T-helper 17 cell (primary cell): ENCODE measurements at places on chromosomes 16 and 17. TPM values are rescaled to one million over a fixed set of nuclear protein-coding genes. Genes with fewer than 3 reads are reported as not detected.

GRCh38 chr16:3971706-3972105 is 91.2 kb upstream of the CREBBP start:
- peaks cover 3% of the 10 kb centered on the region for H3K4me1 ChIP-seq
- no peaks in the 10 kb centered on the region for H3K27me3 ChIP-seq
- no peak overlapping the region for H3K4me3 ChIP-seq
- no peak for DNase-seq
- H3K36me3 ChIP-seq, result no peaks in the 10 kb centered on the region
- H3K27ac ChIP-seq, result peak overlapping the region; percentile 74

GRCh38 chr17:1555651-1556471 is 6.7 kb downstream of the PITPNA start:
- no peaks in the 10 kb centered on the region for H3K27me3 ChIP-seq
- DNase-seq, result no peak
- no peak overlapping the region for H3K4me3 ChIP-seq
- H3K36me3 ChIP-seq, result peaks cover under 1% of the 10 kb centered on the region
- H3K4me1 ChIP-seq, result peaks cover 18% of the 10 kb centered on the region
- peak overlapping the region; percentile 37 for H3K27ac ChIP-seq

GRCh38 chr16:53123747-53124146 is 69.0 kb downstream of the CHD9 start:
- H3K27me3 ChIP-seq, result no peaks in the 10 kb centered on the region
- no peak for DNase-seq

DNA sequence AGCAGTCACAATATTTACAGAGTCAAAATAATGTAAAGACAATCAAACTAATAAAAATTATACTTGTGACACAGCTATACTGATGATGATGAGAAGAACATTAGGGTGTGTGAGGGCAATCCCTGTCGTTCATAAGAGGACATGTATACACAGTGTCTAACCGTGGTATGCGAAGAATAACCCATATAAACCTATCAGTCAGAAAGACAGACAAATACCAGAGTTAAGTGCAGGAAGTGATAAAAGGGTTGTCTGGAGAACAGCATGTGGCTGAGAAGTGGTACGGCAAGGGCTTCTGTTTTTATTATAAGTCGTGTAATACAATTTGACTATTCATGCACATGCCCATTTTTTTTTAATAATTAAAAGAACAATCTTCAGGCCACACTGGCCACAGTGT is 46.7 kb downstream of the LMF1 start:
- no peak overlapping the region for H3K27ac ChIP-seq
- no peak for DNase-seq
- H3K36me3 ChIP-seq, result no peaks in the 10 kb centered on the region
- peaks cover 10% of the 10 kb centered on the region for H3K4me1 ChIP-seq
- no peak overlapping the region for H3K4me3 ChIP-seq
- H3K27me3 ChIP-seq, result no peaks in the 10 kb centered on the region

Gene DPEP1
- not detected for total RNA-seq

- no peaks in the 10 kb centered on the region for H3K27me3 ChIP-seq
- H3K27ac ChIP-seq, result peak overlapping the region; percentile 29
- H3K4me1 ChIP-seq, result peaks cover 2% of the 10 kb centered on the region
These were observed 7.5 kb downstream of the STX1B start for GRCh38 chr16:31002862-31003341.

Gene JMJD6
- 137 TPM for total RNA-seq

Gene DBNDD1
- 0.47 TPM for total RNA-seq

Gene ATAD5
- 2.7 TPM for total RNA-seq

GRCh38 chr16:3780570-3780969 is 63.2 kb upstream of the TRAP1 start:
- DNase-seq, result no peak
- no peaks in the 10 kb centered on the region for H3K27me3 ChIP-seq
- peaks cover 8% of the 10 kb centered on the region for H3K36me3 ChIP-seq
- peaks cover 12% of the 10 kb centered on the region for H3K4me1 ChIP-seq
- peak overlapping the region; percentile 60 for H3K27ac ChIP-seq
- H3K4me3 ChIP-seq, result no peak overlapping the region

Gene SULT1A2
- total RNA-seq, result 0.22 TPM

DNA sequence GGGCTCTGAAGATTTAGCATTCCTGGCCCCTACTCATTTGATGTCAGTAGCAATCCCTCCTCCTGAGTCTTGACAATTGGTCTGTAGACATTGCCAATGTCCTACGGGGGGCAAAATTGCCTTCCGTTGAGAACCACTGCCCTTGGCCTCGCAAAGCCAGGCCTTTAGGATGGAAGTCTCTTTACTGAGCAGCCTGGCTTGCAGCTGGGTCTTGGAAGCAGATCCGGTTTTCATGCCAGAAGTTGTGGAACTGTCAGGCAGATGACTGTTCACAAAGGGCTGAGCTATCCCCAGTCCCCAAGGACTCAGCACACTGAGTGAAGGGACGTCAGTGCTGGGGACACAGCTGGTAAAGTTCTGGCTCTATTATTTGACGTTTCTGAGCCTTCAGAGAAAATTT is 83.2 kb downstream of the WSCD1 start:
- H3K27ac ChIP-seq, result no peak overlapping the region
- H3K4me1 ChIP-seq, result no peaks in the 10 kb centered on the region
- H3K4me3 ChIP-seq, result no peak overlapping the region
- peaks cover 29% of the 10 kb centered on the region for H3K27me3 ChIP-seq
- no peak for DNase-seq
- peaks cover 3% of the 10 kb centered on the region for H3K36me3 ChIP-seq

DNA sequence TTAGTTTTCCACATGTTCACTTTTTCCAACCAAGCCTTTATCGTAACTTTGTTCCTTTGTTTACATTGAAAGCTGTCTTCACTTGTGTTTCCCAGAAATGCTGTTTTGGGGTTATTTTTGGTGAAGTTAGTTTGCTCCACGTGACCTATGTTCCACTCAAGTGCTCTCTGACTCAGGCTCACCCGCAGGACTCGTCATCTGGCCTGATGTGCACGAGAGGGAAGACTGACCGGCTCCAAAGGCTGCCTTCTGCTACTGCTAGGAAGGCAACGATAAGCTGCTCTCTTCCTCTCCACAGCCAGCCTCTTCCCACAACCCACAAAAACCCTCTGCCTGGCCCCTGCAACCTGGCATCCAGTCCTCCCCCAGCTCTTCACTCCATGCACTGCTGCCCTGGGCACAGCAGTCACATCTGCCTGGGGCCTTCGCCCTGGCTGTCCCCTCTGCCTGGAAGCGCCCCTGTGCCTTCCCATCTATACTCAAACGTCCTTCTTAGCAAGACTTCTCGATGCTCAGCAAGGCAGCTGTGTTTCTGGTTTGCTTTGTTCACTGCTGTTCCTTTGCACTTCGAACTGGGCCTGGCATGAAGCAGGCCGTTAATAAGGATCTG is 28.0 kb downstream of the ZCCHC14 start:
- H3K4me3 ChIP-seq, result peak overlapping the region; percentile 85
- DNase-seq, result no peak
- peak overlapping the region; percentile 92 for H3K27ac ChIP-seq
- no peaks in the 10 kb centered on the region for H3K36me3 ChIP-seq

DNA sequence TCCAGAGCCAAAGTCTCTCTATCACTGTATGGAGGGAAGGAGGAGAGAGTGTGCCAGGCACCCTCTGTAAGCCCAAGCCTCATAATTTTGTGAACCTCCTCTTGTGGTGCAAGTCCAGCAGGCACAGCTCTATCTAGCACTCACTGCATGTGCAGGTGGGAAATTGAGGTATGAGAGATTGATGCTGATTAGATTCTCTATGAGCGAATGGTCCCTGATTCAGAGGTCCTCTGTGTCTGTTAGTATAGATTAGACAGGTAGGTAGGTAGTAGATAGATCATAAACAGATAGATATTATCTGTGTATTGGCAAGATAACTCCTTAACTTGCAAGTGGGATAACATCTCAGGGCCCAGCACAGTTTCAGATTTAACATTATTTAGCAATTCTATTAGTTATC is 209.5 kb downstream of the CNTNAP4 start:
- H3K4me3 ChIP-seq, result no peak overlapping the region
- no peaks in the 10 kb centered on the region for H3K27me3 ChIP-seq
- no peak for DNase-seq
- no peaks in the 10 kb centered on the region for H3K36me3 ChIP-seq
- H3K27ac ChIP-seq, result no peak overlapping the region

GRCh38 chr16:88442727-88443576 is 10.1 kb upstream of the ZFPM1 start:
- peak overlapping the region; percentile 19 for H3K27ac ChIP-seq
- peak; percentile 70 for DNase-seq
- H3K4me1 ChIP-seq, result peaks cover 4% of the 10 kb centered on the region
- H3K36me3 ChIP-seq, result no peaks in the 10 kb centered on the region

Gene CCL4
- total RNA-seq, result 2.4 TPM

DNA sequence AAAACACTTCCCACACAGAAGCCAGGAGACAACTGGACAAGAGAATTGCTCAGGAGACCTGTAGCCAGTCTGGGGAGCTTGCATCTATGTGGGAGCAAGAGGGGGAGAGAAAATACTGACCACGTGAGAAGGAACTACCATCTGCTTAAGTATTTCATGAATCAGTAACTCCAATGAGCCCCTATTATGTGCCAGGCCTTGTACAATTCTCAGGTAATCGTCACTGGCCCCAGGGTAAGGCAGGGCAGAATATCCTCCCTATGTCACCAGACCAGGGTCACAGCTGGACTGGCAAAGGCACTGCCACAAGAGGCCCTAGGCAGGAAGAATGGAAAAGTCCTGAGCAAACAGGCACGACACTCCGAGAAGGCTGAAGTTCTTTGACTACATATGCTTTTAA is 25.9 kb downstream of the USP7 start:
- no peaks in the 10 kb centered on the region for H3K36me3 ChIP-seq
- H3K27ac ChIP-seq, result peak overlapping the region; percentile 57
- DNase-seq, result no peak
- no peaks in the 10 kb centered on the region for H3K27me3 ChIP-seq
- peak overlapping the region; percentile 45 for H3K4me3 ChIP-seq

DNA sequence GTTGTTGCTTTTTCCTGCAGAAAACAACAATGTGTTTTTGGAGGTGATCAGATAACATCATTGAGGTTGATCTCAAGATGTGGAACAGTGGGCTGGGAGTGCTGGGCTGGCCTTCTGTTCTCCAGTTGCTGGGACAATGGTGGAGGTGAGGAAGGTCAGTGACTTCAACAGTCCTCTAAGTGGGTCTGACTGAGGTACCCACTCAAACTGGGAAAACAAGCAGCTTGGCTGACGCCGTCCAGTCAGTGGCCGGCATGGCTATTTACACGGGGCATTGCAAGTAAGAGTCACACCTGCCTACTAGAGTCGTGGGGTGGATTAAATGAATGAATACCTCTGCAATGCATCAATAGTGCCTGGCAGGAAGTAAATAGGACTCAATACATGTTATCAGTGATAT is 386.7 kb upstream of the ZFHX3 start:
- DNase-seq, result no peak
- no peaks in the 10 kb centered on the region for H3K4me1 ChIP-seq
- no peaks in the 10 kb centered on the region for H3K27me3 ChIP-seq
- no peak overlapping the region for H3K27ac ChIP-seq

Gene SLC13A2
- total RNA-seq, result not detected

GRCh38 chr17:78088529-78088928 is 40.0 kb downstream of the TMC6 start:
- peaks cover 2% of the 10 kb centered on the region for H3K4me1 ChIP-seq
- no peaks in the 10 kb centered on the region for H3K27me3 ChIP-seq
- peak overlapping the region; percentile 63 for H3K27ac ChIP-seq
- H3K4me3 ChIP-seq, result no peak overlapping the region
